AG08396 (cell line): ENCODE measurements at places on chromosomes 3 and 15.

DNA sequence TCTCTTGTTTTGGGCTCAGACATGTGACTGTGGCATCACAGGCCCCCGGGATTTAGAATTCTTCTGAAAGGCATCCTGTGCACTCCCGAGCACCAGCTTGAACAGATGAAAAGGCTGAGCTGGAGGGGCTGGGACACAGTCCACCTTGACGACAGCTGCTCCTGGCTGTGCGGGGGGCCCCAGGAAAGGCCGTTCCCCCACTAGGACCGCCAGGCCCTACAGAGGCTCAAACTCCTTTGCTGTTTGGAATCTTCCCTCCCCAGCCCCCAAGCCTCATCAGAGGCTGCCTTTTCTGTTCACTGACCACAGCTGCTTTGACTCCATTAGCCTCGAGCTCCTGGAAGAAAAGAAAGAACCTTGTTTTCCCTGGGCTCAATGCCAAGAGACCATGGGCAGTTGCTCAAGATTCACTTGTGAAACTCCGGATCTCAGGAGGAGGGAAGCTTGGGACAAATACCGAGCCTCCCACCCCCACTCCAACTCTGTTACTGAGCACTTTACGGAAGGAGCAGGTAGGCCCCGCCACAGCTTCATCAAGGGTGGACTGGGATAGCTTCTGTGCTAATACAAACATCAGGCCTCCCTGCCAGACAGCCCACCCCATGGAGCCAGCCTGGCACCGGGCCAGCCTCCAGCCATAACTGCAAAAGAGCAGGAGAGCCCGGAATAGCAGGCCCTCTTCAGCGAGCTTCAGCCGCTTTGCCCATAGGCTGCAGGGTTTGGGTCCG is 15.7 kb downstream of the CIDEC start:
- DNase-seq, result peak; percentile 35

- no peak for DNase-seq
Observed at GRCh38 chr3:109648027-109648426, 310.7 kb upstream of the DPPA4 start.

DNA sequence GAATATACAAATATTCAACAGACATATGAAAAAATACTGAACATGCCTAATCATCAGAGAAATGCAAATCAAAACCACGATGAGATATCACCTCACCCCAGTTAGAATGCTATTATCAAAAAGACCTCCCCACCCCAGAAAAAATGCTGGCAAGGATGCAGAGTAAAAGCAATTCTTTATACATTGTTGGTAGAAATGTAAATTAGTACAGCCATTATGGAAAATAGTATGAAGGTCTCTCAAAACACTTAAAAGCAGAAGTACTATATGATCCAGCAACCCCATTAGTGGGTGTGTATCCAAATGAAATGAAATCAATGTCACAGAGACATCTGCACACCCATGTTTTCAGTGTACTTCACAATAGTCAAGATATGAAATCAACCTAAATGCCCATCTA is 308.7 kb downstream of the CHST2 start:
- DNase-seq, result no peak

GRCh38 chr3:123261666-123262065 is 59.9 kb downstream of the SEC22A start:
- DNase-seq, result no peak

DNA sequence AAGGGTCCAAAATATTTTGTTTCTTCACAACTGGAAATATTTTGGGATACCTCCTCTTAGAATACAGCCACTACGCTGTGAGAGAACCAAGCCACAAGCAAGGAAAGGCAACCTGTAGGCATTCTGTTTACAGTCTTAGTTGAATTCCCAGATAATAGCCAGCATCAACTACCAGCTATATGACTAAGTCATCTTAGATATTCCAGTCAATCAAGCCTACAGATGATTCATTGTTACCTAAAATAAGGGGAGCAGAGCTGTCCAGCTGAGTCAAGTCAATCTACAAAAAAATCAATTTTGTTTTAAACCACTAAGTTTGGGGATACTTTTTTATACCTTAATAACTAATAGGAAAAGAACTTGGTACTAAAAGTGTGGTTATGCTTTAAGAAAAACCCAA is 526.4 kb upstream of the DPPA4 start:
- DNase-seq, result no peak

DNA sequence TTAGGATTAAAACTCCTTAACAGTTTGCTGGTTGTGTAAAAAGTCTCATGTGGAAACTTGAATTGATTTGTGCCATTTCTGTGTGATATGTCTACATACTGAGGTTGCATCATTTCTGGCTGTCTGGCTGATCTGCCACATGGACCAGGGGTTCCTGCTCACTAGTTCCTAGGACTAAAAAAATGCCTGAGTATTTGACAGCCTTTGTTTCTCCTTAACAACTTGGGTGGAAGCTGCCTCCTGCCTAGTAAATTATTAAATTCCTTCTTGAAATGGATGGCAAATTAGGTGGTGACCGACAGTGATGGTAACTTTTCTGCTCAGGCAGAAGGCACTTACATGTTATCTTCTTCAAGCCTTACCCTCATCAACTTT is 226.9 kb upstream of the MRPL3 start:
- DNase-seq, result no peak

DNA sequence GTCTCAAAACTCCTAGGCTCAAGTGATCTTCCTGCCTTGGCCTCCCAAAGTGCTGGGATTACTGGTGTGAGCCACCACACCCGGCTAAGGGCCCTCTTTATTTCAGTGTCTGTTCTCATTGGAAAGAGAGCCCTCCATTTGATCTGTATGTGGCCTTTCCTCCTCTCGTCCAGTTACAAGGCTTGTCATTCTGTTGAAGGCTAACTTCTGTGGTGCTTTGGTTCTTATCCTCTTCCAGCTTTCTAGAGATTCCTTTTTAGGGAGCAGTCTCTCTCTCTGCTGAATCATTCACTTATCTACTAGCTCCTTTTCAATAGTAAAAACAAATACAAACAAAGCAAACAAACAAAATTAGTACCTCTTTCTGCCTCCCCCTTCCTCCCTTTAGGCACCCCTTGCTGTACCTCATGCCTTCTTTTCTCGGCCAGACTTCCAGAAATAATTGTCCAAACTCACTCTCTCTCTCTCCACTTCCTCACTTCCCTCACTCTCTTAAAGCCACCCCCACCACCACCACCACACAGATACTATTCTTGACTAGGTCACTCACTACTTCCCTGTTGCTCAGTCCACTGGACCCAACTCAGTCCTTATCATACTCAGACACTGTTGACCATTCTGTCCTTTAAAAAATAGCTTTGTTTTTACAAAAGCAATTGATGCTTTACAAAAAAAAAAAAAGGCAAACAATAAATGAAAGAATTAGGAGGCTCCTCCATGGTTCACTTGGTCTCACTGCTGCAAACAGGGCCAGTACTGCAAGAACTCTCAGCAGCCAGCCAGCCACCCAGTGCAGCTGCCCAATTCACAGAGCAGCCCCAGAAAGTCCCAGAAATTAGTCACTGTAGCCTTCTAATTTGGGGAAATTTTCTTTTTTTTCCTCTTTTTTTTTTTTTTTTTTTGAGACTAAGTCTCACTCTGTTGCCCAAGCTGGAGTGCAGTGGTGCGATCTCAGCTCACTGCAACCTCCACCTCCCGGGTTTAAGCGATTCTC is 31.7 kb upstream of the RAB11A start:
- no peak for DNase-seq

DNA sequence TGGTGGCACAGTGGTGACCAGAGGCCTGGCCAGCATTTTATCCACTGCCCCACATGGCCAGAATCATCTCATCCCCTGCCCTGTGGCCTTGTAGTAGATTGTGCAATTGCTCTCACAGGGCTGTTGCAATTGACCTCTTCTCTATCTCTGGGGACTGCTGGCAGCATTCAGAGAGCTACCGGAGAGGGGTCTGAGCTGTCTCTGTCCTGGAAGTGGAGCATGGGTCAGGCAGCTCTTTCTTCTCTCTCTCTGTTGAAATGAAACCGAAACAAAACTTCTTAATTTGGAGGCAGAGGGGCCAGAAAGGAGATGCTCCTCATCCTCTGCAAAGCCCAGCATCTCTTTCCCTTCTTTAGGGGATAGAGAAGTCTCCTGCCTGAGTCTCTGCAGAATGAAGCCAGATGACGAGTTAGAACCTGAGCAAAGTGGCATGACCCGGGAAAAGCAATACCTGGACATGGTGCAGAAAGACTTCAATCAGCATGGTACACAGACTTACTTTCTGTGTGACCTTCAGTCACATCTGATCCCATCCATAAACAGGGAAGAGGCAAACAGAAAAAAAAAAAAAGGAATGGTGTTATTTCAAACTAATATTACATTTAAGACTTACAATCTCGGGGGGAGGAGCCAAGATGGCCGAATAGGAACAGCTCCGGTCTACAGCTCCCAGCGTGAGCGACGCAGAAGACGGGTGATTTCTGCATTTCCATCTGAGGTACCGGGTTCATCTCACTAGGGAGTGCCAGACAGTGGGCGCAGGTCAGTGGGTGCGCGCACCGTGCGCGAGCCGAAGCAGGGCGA is 144.5 kb upstream of the BCL6 start:
- DNase-seq, result no peak

DNA sequence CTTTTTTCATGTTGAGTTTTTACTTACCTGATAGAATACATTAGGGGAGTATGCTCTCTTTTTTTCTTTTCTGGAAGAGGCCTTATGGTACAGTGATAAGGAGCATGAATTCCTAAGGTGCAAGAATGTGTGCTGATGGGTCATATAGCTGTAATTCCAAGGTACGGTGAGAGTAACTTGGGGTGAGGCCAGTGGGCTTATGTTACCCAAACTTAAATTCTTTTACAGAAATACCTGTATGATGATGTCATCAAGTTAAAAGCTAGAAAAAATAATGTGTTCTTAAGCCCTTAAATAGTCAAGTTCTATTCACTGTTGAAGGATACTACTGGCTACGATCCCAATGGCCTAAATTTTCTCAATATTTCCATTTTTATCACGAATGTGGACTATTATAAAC is 111.2 kb downstream of the GMPS start:
- DNase-seq, result no peak
